Activated T-helper 17 cell treated with anti-CD3 and anti-CD28 coated beads, Interleukin-2, amount 50 U/mL, for 72 hours (primary cell): ENCODE measurements at places on chromosomes 3 and 15.

DNA sequence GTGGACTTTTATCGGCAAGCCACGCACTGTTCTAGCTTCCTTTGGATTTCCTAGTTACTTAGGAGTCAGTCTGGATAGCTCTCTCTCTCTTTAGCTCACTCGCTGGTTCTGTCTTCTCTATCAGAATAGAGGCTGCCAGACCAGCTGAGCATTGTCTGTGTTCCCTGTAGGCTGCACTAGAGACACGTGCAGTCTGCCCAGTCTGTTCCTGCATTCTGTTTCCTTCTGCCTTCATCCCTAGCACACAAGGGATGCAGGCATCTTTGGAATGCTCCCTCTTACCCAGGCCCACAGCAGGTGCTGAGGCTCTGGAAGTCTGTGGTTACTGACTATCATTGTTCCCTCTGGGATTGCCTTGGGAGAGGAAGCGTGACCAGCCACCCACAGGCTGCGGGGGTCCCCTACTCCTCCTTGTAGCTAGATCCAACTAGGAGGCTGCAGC lies 322.8 kb downstream of the ZNF621 start:
- ATAC-seq: no peak

- no peak for ATAC-seq
These were observed 172.0 kb upstream of the TRIM42 start for GRCh38 chr3:140505876-140506275.

DNA sequence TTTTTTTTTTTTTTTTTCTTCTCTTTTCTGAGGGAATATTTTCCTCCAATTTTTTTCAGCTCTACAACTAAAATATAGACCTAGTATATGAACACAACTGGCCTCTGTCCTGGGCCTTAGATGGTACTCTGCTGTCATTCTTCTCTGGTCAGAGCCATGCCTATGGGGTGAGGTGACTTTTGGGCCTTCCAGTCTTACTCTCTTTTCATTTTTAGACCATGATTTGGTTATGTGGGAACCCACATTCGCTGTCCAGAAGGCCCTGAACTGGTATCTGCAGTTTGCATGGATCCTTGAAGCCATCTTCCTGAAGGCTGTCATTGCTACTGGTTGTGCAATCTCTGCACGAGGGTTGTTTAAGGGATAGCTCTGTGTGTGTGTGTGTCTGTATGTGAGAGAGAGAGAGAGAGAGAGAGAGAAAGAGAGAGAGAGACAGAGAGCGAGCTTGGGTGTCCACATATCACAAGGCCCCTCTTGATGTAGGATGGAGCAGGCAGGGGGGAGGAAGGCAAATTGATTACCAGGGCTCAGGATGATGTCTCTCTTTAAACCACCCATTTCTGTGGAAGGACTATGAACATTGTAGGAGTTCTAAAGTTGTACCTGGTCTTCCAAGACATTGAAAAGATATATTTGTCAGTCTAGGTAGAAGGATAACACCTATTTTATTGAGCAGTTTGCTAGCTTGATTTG lies 6.9 kb downstream of the TGFBR2 start:
- ATAC-seq: peak; percentile 4

- peak; percentile 49 for ATAC-seq
These were observed 3.0 kb downstream of the HDC start for GRCh38 chr15:50262533-50262932.

DNA sequence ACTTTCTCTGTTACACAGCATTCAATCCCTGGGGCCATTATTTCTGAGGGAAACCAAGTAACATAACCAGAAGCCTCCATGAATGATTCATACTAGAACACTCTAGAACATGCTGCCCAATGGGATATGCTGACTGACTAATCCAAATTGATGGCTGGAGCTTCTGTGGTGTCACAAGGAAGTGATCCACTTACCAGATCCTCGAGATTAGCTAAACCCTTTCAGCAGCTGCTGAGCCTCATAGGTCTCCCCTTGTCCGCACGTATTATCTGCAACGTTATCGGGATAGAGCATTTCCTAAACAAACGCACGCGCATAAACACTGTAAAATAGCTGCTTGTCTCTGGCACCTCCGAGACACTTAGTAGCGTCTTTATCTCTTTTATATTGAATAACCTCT lies 61.2 kb upstream of the PROK2 start:
- no peak for ATAC-seq

DNA sequence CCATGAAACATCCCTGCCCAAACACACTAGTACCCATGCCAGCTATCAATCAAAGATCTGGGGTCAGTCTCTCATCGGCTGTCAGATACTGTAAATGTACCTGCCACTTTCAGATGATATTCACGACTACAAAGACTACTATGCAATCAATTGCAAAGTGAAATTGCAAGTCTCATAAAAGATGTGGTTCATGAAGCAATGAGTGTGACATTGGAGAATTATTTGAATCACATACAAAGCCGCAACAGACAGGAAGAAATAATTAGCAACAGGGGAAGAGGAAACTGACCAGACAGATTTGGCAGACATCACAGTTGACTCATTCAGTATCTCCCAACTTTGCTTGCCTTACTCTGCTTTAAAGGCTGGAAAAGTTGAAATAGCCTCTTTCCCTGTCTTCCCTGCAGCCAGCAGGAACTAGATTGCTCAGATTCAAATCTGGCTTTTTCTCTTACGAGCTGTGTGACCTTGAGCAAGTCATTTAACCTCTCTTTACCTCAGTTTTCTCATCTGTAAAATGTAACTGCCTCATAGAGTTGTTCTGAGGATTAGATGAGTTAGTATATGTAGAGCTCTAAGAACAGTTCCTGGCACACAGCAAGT lies 95.7 kb upstream of the C3orf80 start:
- peak; percentile 73 for ATAC-seq

DNA sequence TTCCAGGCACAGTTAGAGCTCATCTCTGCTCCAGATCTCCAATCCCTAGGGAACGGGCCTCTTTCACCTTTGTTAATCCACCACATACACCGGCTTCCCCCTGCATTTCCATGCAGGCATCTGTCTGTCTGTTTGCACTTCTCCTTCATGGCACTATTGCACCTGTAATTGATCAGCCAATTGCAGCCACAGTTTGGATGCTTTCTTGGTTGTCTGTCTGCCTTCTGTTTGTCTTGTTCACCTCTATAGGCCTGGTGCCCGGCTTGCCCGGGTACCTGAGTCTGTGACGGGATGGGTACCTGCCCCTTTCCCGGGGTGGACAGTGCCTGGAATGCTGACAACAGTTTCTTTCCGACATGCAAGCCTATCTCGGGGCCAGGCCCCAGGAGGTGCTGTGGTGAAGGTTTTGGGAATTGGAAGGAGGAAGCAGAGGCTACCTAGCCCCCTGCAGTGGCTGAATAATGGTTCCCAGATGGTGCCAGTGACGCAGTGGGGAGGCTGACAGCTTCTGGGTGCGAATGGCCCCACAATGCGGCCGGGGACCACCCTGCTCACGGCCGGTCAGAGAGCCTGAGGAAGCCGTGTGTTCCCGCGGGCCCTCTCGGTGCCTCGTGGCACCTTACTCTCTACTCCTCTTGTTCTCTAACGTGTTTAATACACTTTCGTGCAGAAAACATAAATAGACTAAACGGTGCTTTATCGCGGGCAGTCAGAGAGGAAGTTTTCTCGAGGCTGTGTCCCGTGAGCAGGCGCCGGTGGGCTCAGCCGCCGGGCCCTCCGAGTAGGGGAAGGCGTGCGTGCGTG lies 31.3 kb upstream of the RAB6B start:
- ATAC-seq: peak; percentile 3

DNA sequence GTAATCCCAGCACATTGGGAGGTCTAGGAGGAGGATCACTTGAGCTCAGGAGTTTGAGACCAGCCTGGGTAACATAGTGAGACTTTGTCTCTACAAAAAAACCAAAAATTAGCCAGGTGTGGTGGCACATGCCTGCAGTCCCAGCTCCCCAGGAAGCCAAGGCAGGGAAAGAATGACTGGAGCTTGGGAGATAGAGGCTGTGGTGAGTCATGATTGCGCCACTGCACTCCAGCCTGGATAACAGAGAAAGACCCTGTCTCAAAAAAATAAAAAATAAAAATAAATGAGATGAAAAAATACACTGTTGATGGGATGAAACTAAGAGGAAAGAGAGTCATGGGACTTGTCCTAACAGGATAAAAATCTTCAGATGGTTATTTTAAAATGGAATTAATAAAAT lies 137.6 kb downstream of the IMPG2 start:
- ATAC-seq: no peak
